ENCODE measurements at places on chromosomes 4 and X. TPM values are rescaled to one million over a fixed set of nuclear protein-coding genes. Genes with fewer than 3 reads are reported as not detected.

DNA sequence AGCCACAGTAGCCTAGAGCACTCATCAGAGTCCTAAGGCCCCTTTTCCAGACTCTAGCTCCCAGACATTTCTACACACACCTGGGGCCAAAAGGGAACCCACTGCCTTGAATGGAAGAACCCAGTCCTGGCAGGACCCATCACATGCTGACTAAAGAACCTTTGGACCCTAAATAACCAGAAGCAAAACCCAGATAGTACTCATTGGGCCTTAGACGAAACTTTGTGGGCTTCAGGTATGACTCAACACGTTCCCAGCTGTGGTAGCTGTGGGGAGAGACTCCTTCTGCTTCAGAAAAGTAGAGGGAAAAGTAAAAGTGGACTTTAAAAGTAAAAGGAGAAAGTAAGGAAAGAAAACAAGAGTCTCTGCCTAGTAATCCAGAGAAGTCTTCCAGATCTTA, 311.5 kb downstream of the OPHN1 start:
- no peaks in the 10 kb centered on the region for H3K27me3 ChIP-seq
- no peak for DNase-seq
- no peak overlapping the region for H3K27ac ChIP-seq

- H3K4me3 ChIP-seq = no peak overlapping the region
- DNase-seq = no peak
- H3K27ac ChIP-seq = no peak overlapping the region
These were observed 23.0 kb downstream of the GRXCR1 start for GRCh38 chr4:42915484-42915883.

GRCh38 chr4:152021788-152022438, 261.1 kb upstream of the GATB start:
- H3K27ac ChIP-seq = no peak overlapping the region
- no peaks in the 10 kb centered on the region for H3K4me1 ChIP-seq
- H3K4me3 ChIP-seq = no peak overlapping the region
- H3K27me3 ChIP-seq = no peaks in the 10 kb centered on the region

The FAM47E gene
- total RNA-seq = 0.28 TPM

The SLC2A9 gene
- not detected for total RNA-seq

GRCh38 chrX:70046978-70047377, 2.8 kb downstream of the AWAT2 start:
- no peak overlapping the region for H3K4me3 ChIP-seq
- no peak overlapping the region for H3K27ac ChIP-seq
- no peaks in the 10 kb centered on the region for H3K27me3 ChIP-seq
- DNase-seq = no peak
- H3K4me1 ChIP-seq = no peaks in the 10 kb centered on the region

The TBC1D19 gene
- 12.5 TPM for total RNA-seq

- H3K4me1 ChIP-seq = peaks cover 15% of the 10 kb centered on the region
- H3K27me3 ChIP-seq = no peaks in the 10 kb centered on the region
- H3K4me3 ChIP-seq = no peak overlapping the region
- DNase-seq = no peak
- no peak overlapping the region for H3K27ac ChIP-seq
These were observed 101.9 kb downstream of the MAML3 start for GRCh38 chr4:140052050-140052449.

DNA sequence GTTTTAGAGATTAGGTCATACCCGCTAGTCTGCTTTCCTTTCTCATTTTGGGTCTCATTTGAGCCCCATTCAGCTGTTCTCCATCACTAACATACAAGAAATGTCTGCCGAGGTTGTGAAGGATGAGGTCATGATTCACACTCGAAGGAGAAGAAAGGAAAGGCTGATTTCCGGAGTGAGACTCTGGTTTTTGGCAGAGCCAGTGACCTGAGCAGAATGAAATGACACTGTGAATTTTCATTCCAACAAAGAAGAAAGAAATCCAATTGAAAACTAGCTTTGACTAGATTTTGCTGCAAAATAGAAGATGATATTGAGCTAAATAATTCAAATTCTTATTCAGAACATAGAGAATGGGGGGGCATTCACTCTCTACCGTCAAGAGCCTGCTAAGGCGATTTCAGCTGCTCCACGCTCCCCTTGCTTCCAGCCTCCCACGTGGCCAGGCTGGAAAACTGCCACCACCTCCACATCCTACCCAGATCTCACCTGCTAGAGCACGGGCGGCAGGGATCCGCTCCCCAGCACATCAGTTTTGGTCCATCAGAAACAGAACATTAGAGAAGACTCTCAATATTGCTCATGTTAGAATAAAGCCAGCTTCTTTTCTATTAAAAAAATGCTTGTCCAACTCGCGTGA, 39.0 kb downstream of the F11 start:
- no peaks in the 10 kb centered on the region for H3K36me3 ChIP-seq
- DNase-seq = peak; percentile 24
- H3K27ac ChIP-seq = no peak overlapping the region
- no peaks in the 10 kb centered on the region for H3K4me1 ChIP-seq
- H3K27me3 ChIP-seq = no peaks in the 10 kb centered on the region

DNA sequence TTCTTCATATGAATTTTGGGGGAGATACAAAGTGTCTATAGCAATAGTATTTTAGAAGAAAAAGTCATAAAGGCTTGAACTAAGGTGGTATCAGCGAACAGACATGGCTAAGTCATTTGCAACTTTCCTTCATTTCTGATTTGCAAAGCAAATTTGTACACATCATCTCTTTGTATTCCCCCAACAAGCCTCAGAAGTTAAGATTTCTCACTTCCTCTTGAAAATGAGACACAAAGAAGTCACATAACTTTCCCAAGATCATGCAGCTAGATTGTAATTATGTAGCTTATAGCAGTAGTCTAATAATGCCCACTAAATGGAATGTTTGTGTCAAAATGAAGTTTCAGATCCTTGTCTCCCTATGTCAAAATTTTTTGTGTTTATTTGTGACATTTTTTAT, 709.8 kb upstream of the HS3ST1 start:
- H3K4me1 ChIP-seq = no peaks in the 10 kb centered on the region
- no peak for DNase-seq
- H3K27ac ChIP-seq = no peak overlapping the region
- no peaks in the 10 kb centered on the region for H3K27me3 ChIP-seq
- H3K4me3 ChIP-seq = no peak overlapping the region

The LINC00632 gene
- total RNA-seq = 1.8 TPM

DNA sequence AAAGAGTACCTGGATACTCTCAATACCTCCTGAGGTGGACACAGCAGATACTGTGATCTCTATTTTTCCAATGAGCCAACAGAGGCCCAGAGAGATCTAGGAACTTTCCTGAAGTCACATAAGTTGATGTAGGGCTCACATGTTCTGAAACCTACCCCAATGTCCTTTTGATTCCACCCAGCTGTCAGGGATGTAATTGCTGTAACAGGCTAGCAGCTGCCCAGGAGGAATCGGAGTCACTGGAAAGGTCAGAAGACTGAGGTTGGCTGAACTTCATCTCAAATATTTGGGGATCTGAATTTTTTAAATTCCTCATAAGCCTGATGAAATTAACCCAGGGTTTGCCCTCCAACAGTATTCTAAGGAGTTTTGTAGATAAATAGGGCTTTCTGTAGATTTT, 52.5 kb upstream of the PROM1 start:
- H3K4me3 ChIP-seq = no peak overlapping the region
- peaks cover 55% of the 10 kb centered on the region for H3K4me1 ChIP-seq
- peak; percentile 87 for DNase-seq
- peak overlapping the region; percentile 93 for H3K27ac ChIP-seq
- H3K36me3 ChIP-seq = no peaks in the 10 kb centered on the region

DNA sequence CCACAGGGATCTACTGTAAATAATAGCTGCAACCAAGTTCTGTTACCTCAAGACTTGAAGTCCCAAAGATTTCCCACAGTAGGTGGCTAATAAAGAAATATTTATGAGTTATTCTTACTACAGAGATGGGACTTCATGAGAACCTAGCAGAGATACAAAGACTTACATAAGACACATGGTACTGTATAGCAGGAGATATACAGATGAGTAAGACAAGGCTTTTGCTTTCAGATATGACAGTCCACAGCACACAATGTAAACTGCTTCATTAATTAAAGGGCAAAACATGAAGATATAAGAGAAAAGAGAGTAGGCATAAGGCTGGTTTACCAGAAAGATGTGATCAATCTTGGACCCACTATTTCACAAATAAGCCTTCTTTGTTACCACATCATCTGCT, 6.6 kb downstream of the ANKRD17 start:
- H3K27ac ChIP-seq = no peak overlapping the region
- H3K4me1 ChIP-seq = no peaks in the 10 kb centered on the region
- no peaks in the 10 kb centered on the region for H3K27me3 ChIP-seq
- DNase-seq = no peak
- H3K36me3 ChIP-seq = peaks cover 71% of the 10 kb centered on the region
- no peak overlapping the region for H3K4me3 ChIP-seq

The MAGEE2 gene
- total RNA-seq = not detected

- H3K27ac ChIP-seq = no peak overlapping the region
- no peak for DNase-seq
These were observed 133.2 kb upstream of the DIAPH2 start for GRCh38 chrX:96551322-96551872.

GRCh38 chrX:459611-460010, 72.9 kb upstream of the PPP2R3B start:
- DNase-seq = no peak
- no peaks in the 10 kb centered on the region for H3K4me1 ChIP-seq
- no peak overlapping the region for H3K4me3 ChIP-seq
- no peak overlapping the region for H3K27ac ChIP-seq
- H3K36me3 ChIP-seq = no peaks in the 10 kb centered on the region

The GPR173 gene
- total RNA-seq = 1.3 TPM

The FRG2 gene
- 0.66 TPM for total RNA-seq

The LDB2 gene
- 0.51 TPM for total RNA-seq

- H3K4me1 ChIP-seq = peaks cover 10% of the 10 kb centered on the region
- H3K27me3 ChIP-seq = no peaks in the 10 kb centered on the region
- H3K36me3 ChIP-seq = no peaks in the 10 kb centered on the region
- H3K27ac ChIP-seq = no peak overlapping the region
- DNase-seq = no peak
These were observed 14.8 kb upstream of the SPON2 start for GRCh38 chr4:1187182-1187581.

DNA sequence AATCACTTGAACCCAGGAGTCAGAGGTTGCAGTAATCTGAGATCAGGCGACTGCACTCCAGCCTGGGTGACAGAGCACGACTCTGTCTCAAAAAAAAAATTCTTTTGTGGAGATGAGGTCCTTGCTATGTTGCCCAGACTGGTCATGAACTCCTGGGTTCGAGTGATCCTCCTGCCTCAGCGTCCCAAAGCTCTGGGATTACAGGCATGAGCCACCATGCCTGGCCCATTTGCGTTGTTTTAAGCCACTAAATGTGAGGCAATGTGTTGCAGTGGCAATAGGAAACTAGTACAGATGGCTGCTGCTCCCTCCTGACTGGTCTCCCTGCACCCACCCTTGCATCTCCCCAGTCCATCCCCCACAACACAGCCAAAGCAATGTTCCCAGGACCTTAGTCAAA, 40.0 kb upstream of the APLN start:
- H3K27me3 ChIP-seq = no peaks in the 10 kb centered on the region
- H3K27ac ChIP-seq = no peak overlapping the region
- H3K36me3 ChIP-seq = no peaks in the 10 kb centered on the region
- no peaks in the 10 kb centered on the region for H3K4me1 ChIP-seq
- DNase-seq = no peak
- H3K4me3 ChIP-seq = no peak overlapping the region

GRCh38 chr4:130110770-130111169, 1014.8 kb downstream of the C4orf33 start:
- no peak for DNase-seq
- no peaks in the 10 kb centered on the region for H3K4me1 ChIP-seq
- H3K4me3 ChIP-seq = no peak overlapping the region
- no peaks in the 10 kb centered on the region for H3K36me3 ChIP-seq
- no peaks in the 10 kb centered on the region for H3K27me3 ChIP-seq

The MTM1 gene
- 5.3 TPM for total RNA-seq

GRCh38 chr4:47695260-47695659, 142.6 kb downstream of the CORIN start:
- DNase-seq = no peak
- no peaks in the 10 kb centered on the region for H3K4me1 ChIP-seq
- no peaks in the 10 kb centered on the region for H3K27me3 ChIP-seq
- no peak overlapping the region for H3K4me3 ChIP-seq
- no peak overlapping the region for H3K27ac ChIP-seq
- H3K36me3 ChIP-seq = 0 out of 2 replicates have a peak, but pooled peaks cover 2% of the 10 kb centered on the region

The GPM6B gene
- total RNA-seq = 89.5 TPM

- no peaks in the 10 kb centered on the region for H3K27me3 ChIP-seq
- H3K4me1 ChIP-seq = no peaks in the 10 kb centered on the region
- no peak overlapping the region for H3K4me3 ChIP-seq
These were observed 38.3 kb downstream of the RAP2C start for GRCh38 chrX:132180929-132181328.

The DCAF8L1 gene
- not detected for total RNA-seq

GRCh38 chrX:134529481-134529880, 69.5 kb downstream of the HPRT1 start:
- H3K4me1 ChIP-seq = no peaks in the 10 kb centered on the region
- no peak for DNase-seq
- no peaks in the 10 kb centered on the region for H3K27me3 ChIP-seq
- no peaks in the 10 kb centered on the region for H3K36me3 ChIP-seq

The RHOH gene
- total RNA-seq = not detected

GRCh38 chr4:38574559-38575333, 89.3 kb upstream of the KLF3 start:
- H3K4me1 ChIP-seq = peaks cover 21% of the 10 kb centered on the region
- H3K4me3 ChIP-seq = peak overlapping the region; percentile 23
- H3K27ac ChIP-seq = peak overlapping the region; percentile 81

DNA sequence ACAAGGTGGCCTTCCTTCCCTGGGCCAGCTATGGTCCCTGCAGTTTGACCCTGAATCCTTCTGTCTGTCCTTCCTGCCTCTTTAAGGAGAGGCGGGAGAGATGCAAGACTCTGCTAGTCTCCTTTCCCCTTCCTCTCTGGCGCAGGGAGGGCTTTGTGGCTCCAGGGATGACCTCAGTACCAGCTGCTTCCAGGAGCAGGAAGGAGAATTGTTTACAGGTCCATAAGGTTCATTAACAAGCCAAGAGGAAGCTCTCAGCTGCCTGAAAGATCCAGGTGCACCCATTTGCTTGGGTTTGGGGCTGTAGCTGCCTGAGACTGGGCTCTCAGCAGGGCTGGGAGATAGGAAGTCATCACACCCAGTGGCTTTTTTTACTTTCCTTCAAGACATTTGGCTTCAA, 4.0 kb upstream of the FATE1 start:
- H3K27me3 ChIP-seq = no peaks in the 10 kb centered on the region
- no peak overlapping the region for H3K4me3 ChIP-seq
- no peaks in the 10 kb centered on the region for H3K36me3 ChIP-seq
- no peak overlapping the region for H3K27ac ChIP-seq

GRCh38 chrX:68376373-68376772, 56.9 kb downstream of the OPHN1 start:
- H3K36me3 ChIP-seq = no peaks in the 10 kb centered on the region
- no peak overlapping the region for H3K4me3 ChIP-seq
- H3K27me3 ChIP-seq = no peaks in the 10 kb centered on the region
- no peak for DNase-seq
- H3K4me1 ChIP-seq = no peaks in the 10 kb centered on the region

DNA sequence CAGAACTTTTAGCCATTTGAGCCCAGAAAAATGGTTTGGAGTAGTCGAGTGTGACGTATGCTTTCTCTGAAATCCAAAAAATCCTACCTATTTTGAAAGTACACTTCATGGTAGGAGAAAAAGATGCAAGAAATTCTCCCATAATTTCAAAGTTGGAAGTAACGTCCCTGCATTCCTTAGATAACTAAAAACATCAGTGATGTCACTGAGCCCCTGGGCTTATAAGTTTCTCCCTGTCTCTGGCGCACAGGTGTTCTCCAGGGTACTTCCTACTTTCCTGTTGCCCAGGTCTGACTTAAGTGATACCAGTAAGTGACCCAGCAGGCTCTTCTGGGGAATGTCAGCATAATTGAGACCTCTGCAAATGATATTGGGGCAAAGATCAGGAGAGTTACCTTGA, 90.5 kb upstream of the WDR1 start:
- peaks cover under 1% of the 10 kb centered on the region for H3K4me1 ChIP-seq
- H3K27ac ChIP-seq = no peak overlapping the region
- no peak overlapping the region for H3K4me3 ChIP-seq
- no peaks in the 10 kb centered on the region for H3K27me3 ChIP-seq
